Activated naive CD4-positive, alpha-beta T cell (primary cell): ENCODE measurements at places on chromosomes 1 and 21.

DNA sequence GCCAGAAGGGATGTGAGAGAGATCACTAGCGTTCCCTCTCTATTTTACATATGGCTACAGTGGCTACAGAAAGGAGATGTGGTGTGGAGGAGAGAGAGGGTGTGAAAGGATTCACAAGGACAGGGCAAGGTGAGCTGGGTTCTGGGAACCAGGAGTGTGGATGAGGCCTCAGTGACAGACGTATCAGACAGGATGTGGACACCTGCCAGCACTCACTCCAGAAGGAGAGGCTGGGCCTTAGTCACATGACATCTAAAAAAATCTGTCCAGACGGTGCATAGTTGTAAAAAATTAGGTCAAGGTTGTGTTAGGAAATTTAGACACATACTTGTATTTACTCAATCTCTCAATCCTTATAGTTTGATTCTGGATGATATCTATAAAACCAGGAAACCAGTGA, 10.6 kb downstream of the TRIM67 start:
- DNase-seq, result no peak

- DNase-seq, result no peak
Measured at GRCh38 chr1:232987046-232987773, 36.8 kb downstream of the NTPCR start.

GRCh38 chr21:45901061-45901690, 80.4 kb upstream of the COL6A1 start:
- no peak for DNase-seq

DNA sequence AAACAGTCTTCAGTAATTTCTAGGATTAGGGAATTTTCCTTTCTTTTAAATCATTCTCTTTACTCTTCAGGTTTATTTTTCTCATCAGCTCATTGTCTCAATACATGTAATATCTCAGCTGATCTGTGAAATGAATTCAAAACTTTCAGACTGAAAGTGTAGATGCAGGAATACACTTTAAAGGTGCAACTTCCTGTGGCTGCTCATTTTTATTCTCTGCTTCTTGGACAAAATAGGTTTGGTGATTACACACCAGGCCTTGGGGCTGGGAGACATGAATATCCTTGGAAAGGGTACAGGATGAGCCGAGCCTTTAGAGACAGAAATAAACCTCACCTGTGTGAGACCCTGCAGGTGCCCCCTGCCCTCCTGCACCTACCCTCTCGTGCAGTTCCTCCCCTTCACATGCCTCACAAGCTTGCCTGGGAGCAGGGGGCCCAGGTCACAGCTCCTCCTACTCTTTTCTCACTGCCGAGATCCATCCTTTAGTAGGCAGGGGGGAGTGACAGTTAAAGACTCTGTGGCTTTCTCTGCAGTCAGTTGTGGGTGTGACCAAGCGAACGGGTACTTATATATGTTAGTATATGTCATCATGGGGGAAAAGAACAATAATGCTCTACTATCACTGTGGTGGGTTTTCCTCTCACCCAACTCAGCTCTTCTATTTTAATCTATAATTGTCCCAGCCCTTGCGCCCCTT, 23.6 kb downstream of the XCL2 start:
- no peak for DNase-seq

DNA sequence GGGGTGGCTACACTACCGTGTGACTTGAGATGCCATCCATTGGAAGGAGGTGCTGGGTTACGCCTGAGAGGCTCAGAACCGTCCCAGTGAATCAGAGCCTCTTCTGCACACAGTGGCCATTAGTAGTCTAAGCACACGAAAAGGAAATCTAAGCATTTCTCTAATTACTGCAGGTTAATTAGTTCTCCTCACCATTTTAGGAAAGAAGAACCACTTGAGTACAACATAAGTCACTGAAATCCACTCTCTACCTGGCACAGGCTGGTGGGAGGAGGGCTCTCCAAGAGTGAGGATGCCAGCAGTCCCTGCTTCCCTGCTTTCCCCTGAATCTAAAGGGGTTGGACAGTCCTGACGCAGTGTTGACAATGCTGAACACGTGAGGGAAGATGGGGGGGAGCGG, 606.3 kb downstream of the NPHP4 start:
- DNase-seq, result no peak

DNA sequence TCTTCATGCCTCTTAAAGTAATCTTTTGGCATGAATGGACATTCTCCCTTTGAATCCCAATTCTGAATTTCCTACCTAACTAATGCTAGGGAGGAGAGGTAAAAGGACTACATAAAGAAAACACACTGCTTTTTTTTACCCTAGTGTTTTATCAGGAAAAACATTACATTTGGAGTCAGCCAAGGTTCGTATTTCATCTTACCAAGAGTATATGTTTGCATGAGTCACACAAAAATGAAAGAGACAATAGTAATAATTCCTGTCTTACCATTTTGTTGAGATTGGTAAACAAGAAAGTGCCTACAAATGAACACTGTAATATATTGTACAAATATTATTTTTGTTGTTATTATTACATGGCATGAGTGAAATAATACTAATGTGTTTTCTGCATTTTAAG, 112.9 kb upstream of the WARS2 start:
- no peak for DNase-seq

- DNase-seq, result no peak
Measured at GRCh38 chr1:230869500-230869899, 1.2 kb upstream of the C1orf198 start.

DNA sequence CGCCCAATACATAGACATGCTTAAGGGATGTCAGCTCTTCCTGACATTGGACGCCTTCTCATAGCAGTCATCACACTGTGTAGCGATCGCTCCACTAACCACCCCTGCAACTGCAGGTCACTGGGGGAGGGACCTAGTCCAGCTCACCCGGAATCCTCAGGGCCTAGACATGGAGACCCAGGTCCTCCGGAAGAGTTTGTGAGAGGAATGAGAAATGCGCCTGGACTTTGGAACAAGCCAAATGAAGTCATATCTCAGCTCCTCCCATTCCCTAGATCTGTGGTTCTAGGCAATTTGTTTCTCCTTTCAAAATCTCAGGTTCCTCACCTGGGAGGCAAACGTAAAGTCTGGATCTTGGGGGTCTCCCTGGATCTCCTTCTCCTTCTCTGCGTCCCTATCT, 253.3 kb downstream of the KAZN start:
- DNase-seq, result no peak

DNA sequence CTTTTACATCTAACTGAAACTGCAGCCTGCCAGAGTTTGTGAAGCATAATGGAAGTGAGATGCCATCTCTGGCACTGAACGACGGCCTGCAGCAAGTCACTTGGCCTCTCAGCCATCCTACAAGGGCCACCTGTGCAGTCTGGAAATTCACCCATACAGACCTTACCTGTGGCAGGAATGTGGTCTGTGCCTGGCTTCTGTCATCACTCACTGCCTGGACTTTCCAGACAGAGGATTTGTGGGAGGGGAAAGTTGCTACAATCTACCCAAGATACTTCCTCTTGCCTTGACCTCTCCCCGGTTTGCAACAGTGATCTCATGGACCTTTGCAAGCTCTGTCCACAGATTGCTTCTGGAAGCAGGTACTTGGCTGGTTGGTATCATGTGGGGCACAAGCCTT, 58.4 kb upstream of the ATP1B1 start:
- DNase-seq, result no peak

- no peak for DNase-seq
Measured at GRCh38 chr1:88228114-88228513, 456.0 kb upstream of the PKN2 start.

- no peak for DNase-seq
Measured at GRCh38 chr1:209412036-209412435, 171.5 kb upstream of the CAMK1G start.

DNA sequence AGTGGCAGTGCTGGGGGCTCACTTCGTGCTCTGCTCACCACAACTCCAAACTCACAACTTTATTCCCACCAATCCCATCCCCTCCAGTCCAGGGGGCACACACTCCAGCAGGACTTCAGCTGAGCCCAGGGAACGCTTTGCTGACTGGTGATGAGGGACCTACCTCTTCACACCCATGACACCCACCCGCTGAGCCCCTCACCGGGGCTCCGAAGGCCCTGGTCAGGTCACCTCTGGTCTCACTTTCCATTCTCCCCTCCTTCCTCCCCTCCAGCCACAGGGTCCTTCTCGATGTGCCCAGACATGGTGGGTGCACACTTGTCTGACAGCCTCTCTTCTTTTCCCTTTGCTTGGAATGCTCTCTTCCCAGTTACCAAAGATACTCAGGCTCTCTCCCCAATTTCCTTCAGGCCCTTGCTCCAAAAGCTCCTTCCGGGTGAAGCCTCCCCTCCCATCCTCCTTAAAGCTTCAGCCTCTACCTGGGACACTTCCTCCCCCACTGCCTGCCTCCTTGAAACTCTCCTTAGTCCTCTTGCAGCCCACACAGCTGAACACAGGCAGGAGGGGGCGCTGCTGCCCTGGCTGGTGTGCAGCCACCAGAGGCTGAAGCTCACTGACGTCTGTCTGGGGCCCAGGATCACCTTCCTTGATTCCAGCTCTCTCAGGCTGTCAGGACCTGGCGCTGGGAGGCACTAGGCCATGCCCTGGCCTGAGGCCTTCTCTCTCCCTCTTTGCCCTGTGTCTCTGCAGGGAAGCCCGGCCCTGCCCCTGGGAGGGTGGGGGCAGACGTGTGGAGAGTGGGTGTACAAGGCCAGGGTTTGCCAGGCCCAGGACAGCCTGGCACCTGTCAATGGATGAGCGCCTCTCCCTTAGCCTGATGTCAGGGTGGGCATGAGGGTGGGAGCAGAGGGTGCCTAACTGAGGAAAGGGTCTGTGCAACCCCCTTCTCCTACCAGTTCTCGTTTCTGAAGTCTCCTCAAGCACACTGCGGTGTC, 1.6 kb downstream of the KCNE1 start:
- DNase-seq, result no peak

GRCh38 chr1:213669964-213670691, 317.6 kb upstream of the PROX1 start:
- DNase-seq, result peak; percentile 10

- no peak for DNase-seq
Measured at GRCh38 chr1:189816558-189816957, 661.1 kb downstream of the BRINP3 start.

DNA sequence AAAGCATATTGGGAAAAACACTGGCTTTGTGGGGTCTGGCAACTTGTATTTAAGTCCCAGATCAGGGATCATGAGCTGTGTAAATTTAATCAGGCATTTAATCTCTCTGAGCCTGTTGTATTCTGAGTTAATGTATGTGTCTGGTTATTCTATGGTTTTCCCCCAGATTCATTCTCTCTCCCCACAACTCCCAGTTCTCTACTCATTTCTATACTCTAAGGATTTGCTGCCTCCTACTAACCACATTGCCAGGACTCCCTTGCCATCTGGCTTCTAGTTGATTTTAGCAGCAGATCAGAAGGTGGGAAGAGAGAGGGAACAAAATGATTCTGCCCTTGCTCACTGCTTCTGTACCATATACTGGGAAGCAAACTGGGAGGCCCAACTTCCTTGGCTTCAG, 31.4 kb upstream of the S1PR1 start:
- DNase-seq, result no peak

- DNase-seq, result no peak
Measured at GRCh38 chr1:66357478-66358197, 176.3 kb upstream of the SGIP1 start.

DNA sequence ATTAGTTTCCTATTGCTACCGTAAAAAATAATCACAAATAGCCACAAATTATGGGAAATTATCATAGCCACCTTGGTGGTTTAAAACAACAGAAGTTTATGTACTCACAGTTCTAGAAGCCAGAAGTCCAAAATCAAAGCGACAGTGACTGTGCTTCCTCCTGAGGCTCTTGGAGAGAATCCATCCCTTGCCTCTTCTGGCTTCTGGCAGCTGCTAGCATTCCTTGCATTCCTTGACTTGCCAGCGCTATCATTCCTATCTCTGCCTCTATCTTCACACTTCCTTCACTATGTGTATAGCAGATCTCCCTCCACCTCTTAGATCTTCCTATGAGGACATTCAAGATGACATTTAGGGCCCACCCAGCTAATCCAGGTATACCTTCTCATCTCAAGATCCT, 180.1 kb upstream of the USP25 start:
- DNase-seq, result no peak

DNA sequence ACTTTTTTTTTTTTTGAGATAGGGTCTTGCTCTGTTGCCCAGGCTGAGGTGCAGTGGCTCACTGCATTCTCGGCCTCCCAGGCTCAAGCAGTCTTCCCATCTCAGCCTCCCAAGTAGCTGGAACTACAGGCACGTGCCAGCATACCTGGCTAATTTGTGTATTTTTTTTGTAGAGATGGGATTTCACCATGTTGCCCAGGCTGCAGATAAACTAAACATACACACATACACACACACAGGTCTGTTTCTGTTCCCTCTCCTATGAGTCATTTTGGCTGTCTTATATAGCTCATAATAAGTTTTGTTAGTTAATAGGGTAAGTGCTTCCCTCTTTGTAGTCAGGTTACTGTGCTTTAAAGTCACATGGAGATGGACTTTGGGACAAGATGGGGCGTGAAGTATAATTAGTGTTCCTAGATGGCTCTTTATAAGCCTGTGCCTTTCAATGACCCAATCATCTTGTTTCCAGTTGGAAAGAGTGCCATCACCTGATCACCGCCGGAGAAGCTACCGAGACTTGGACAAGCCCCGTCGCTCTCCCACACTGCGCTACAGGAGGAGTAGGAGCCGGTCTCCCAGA, 9.1 kb downstream of the PRPF38A start:
- no peak for DNase-seq

GRCh38 chr1:19010995-19011844, 54.7 kb upstream of the IFFO2 start:
- DNase-seq, result peak; percentile 19

GRCh38 chr1:21669258-21670058, at the start of gene RAP1GAP:
TSS of gene RAP1GAP (minus strand) at chr1:21669357. CDS start at chr1:21620032, 49,325 bp downstream.
- DNase-seq, result no peak

DNA sequence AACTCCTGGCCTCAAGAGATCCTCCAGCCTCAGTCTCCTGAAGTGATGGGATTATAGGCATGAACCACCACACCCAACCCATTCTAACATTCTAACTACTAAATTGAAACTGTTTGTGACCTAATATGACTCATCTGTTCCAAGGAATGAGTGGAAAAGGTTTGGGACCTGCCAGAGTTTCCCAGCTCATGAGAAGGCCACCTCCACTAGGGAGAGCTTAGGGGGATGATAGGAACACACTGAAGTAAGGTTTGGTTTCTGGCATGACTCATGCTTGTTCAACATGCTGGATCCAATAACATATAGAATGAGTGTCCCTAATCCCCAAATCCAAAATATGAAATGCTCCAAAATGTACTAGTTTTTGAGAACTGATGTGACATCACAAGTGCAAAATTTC, 18.9 kb upstream of the SCAF4 start:
- DNase-seq, result no peak

- DNase-seq, result no peak
Measured at GRCh38 chr1:25820247-25821111, 725 bp downstream of the MTFR1L start.

DNA sequence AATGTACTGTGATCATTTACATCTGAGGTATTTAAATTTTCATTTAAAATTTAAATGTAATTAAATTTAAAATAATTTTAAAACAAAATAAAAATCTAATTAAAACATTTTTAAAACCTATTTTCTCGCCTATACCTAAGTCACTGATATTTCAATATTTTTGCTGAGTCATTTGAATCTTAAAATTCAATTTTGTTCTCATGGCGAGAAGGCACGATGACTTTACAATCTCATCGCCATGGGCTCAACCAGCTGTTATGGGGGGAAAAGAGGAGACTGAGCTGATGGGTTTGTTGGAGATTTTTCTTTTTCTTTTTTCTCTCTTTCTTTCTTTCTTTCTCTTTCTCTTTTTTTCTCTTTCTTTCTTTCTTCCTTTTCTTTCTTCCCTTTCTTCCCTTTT, 89.3 kb downstream of the PRDM16 start:
- no peak for DNase-seq
